ENCODE measurements at places on chromosomes 16 and 17.
A peak's percentile ranks its signal among the peaks of the same experiment; 100 is the strongest.

GRCh38 chr17:2484876-2485275, 26.8 kb downstream of the METTL16 start:
- DNase-seq = no peak

DNA sequence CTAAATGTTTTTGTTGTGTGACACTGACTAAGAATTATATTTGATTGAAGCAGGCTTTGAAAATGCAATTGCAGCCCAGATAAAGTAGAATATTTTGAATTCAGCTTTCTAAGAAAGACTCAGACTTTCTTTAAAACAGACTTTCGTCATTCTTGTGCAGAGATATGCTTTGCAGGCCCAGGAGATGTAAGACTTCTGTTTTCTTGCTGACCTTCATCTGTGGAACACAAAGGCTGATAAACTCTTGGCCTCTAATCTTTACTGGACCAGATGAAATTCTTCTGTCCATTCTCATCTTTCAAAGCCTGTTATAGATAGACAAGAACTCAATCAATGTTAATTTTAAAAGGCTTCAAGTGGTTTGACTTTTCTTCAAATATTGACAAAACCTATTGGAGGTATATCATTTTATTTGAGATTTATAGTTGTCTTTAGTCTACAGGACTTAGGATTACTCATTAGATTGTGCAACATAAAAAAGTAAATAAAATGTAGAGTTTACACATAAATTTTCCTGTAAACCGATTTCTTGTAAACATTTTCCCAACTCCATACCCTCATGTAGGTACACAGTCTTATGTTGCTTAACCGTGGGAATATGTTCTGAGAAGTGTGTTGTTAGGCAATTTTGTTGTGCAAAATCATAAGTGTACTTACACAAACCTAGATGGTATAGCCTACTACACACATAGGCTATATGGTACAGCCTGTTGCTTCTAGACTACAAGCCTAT, 94.2 kb downstream of the MAP2K4 start:
- no peak for DNase-seq

DNA sequence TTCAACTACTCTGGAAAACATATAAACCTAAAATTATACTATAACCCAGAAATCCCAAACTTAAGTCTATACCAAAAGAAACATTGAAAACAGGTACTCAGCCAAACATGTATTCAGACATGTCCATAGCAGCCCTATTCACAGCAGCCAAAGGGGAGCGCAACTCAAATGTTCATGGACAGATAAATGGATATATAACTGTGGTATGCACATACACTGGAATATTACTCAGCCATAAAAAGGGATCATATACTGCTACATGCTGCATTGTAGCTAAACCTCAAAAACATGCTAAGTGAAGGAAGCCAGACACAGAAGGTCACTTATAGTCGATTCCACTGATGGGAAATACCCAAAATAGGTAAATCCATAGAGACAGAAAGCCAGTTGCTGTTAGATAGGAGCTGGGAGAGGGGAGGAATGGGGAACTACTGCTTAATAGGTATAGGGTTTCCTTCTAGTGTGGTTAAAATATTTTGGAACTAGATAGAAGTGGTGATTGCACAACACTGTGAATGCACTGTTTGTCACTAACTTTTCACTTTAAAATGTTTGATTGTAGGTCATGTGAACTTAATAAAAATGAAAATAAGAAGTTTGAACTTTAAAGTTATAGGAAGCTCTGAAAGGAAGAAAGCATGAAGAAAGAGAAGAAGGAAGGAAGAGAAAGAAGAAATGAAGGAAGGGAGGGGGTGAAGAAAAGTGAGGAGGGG, 812.3 kb downstream of the CDH11 start:
- DNase-seq = no peak

- no peak for DNase-seq
Measured at GRCh38 chr16:85940214-85940613, 41.3 kb downstream of the IRF8 start.

DNA sequence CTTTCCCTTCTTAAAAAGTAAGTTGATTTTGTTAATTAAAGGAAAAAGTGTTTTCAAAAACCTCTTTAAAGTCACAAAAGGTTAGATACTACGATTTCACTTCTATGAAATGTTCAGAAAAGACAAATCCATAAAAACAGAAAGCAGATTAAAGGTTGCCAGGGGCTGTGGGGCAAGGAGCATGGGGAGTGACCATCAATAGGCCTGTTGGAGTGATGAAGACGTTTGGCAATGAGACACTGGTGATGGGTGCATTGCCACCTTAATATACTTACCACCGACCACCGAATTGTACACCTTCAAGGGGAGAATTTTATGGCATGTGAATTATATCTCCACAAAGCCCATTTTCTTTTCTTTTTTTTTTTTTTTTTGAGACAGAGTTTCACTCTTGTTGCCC, 19.2 kb downstream of the KIFC3 start:
- no peak for DNase-seq

DNA sequence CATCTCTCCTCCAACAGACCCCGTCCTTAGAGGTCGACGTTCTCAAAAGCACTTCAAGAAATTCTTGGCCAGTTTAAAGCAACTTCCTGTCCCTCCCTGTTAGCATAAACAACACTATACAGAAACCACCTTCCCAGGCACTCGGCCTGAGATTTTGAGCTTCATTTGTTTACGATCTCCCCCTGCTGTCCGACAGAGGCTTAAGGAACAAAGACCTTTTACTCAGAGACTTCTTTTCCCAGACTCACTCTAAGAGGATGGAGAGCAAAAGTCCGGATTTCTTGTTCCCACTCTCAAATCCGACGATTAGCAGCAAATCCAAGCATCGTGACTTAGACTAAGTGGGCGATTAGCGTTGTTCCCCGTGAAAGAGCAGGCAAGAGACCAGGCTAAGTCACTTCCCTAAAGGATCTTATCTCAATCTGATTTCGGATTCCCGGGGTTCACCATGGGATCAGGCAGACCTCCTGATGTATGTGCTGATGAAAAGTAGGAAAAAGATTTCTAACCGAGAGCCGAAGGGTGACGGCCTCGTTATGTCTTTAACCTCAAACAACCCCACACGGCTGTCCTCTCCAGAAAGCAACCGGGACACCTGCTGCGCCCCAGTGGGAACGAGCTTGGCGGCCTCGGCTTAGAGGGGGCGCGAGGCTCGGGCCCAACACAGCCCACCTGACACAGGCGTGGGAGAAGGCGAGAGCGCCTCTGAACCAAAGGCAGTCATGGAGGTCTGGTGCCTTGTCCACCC, 598 bp downstream of the INPP5K start:
- peak; percentile 53 for DNase-seq

DNA sequence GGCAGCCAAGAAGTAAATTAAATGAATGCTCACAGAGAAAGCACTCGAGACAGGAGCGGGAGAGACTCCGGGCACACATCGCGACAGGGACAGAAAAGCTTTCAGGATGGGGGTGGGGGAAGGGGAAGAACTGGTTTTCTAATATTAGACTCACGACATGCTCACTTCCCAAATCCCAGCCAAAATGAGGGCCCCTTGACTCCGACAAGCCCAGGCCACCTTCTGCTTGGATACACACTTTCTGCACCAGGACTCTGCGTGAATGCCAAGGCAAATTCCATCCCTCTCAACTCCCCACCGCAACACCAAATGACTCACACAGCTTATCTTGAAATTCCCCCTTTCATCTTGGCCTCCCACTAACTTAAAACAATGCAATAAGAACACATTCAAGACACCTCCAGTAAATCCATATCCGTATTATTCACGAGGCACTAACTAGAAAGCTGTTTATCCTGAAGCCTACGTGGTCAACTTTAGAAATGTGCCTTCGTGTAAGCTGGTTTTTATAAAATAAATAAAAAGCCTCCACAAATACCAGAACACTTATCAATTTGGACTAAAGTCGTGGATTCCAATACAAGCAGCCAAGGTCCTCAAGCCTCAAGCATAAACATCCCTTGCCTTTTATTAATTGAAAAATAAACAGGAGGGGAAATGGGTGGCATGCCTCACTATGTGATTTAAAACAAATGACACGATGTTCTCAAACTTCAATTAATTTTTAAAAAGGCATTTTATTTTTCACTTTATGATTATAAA, 46.1 kb downstream of the NXN start:
- no peak for DNase-seq

DNA sequence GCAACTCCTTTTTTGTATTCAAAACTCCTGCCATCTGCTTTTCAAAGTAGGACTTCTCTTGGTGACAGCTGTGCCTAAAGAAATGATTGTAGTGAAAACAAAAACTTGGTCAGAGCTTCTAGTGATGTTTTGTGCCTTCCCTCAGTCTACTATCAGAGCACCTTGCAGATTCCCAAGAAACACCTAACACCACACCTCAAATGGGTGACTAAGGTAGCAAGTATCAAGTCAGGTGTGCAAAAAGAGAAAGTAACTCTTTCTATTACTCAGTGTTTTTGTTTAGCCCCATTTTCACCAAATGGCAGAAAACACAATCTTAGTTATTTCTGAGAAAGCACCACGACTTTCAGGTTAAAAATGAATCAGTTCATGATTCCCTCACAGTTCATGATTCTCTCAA, 2.0 kb upstream of the PMFBP1 start:
- no peak for DNase-seq

GRCh38 chr16:84726079-84726668, 26.4 kb downstream of the USP10 start:
- peak; percentile 77 for DNase-seq

GRCh38 chr17:21772321-21772720, 80.0 kb downstream of the KCNJ18 start:
- no peak for DNase-seq

GRCh38 chr17:81577278-81578000, 25.3 kb upstream of the FAAP100 start:
- no peak for DNase-seq

- DNase-seq = no peak
Measured at GRCh38 chr16:66507731-66508239, 42.1 kb downstream of the TK2 start.

GRCh38 chr17:4407216-4407615, 26.5 kb upstream of the SPNS3 start:
- no peak for DNase-seq

DNA sequence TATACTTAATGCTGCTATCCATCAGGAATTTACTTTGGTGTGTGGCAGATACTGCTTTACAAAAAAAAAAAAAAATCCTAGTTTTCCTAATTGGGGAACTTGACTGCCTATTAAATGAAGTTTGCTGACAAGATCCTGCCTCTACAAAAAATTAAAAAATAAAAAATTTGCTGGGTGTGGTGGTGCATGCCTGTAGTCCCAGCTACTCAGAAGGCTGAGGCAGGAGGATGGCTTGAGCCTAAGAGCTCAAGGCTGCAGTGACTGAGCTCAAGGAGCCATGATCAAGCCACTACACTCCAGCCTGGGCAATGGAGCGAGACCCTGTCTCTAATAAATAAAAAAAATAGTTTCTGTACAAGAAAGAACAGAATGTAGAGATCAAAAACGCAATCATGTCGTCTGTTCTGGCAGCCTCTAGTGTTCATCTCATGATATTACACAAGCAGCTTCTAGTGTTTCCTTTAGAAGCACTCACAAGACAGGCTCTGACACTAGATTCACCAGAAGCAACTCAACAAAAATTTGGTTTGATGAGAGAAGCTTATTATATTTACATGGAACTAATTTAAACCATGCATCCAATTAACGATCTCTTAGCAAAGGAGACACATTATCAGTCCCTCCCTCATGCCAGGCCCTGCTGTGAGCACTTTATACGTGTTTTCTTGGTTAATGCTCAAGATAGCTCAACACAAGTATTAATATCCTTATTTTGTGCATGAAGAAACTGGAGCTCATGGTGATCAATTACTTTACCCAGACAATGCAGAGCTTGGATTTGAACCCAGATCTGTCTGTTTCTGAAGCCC, 6.8 kb upstream of the KRTAP17-1 start:
- DNase-seq = peak; percentile 24

- DNase-seq = no peak
Measured at GRCh38 chr16:30033270-30033669, 2.2 kb upstream of the TLCD3B start.

- DNase-seq = no peak
Measured at GRCh38 chr16:11542069-11542744, 44.5 kb downstream of the LITAF start.

DNA sequence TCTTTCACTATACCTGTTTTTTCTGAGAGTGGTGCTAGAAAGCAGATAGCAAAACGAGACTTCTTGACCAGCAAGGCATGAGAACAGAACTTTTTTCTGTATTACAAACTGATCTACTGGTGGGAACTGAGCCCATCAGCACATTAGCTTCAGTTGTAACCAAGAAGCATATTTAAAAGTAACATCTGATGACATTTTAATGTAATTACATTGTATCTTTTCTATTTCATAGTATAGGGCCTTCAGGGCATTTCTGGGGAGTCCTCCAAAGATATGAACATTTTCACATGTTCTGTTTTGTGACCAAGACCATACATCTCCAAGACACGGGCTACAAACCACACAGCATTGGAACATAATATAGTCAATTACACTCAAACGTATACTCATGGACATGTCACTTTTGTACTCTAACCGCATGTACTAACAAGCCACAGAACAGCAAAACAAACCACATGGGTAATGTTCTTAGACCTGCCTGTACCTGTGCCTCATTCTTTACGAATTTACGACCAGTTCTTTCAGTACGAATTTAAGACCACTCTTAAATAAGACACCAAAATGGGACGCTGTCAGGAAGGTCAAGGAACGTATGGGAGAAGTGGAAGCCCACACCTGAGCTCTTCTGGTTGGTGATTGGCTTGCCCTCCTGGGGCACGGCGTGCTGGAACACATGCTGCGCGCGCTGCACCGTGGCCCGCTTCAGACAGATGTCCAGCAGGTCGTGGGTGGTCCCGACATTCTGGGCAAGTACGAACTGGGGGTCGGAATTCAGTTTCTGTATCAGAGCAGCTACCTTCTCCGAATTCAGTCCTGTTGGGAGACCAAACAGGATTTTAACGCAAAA, 825 bp downstream of the BLMH start:
- DNase-seq = peak; percentile 3
